RWPE1 (cell line): ENCODE measurements at places on chromosomes 3 and 15.

GRCh38 chr3:45640091-45640507, 45.5 kb downstream of the LIMD1 start:
- no peak for DNase-seq

GRCh38 chr15:101307897-101308603, 13.0 kb upstream of the SNRPA1 start:
- DNase-seq, result no peak

DNA sequence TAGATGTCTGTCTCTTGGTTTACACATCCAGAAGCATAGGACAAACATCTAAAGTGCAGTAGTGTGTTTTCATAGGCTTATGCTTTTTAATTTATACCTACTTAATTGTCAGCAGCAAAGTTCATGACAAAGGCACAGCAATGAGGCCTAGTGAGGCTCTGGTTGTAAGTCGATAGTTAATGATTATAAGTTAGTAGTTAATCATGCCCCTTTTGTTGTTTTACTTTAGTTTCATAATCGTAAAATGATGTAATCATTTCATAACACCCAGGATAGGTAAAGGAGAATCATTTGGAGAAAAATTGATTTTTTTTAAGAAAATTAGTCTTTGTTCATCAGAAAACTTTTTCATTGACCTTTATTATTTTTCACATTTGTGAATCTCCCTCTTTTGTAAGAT, 351.9 kb downstream of the LSAMP start:
- DNase-seq, result no peak

GRCh38 chr3:8575364-8576104, 69.1 kb downstream of the SSUH2 start:
- DNase-seq, result no peak

DNA sequence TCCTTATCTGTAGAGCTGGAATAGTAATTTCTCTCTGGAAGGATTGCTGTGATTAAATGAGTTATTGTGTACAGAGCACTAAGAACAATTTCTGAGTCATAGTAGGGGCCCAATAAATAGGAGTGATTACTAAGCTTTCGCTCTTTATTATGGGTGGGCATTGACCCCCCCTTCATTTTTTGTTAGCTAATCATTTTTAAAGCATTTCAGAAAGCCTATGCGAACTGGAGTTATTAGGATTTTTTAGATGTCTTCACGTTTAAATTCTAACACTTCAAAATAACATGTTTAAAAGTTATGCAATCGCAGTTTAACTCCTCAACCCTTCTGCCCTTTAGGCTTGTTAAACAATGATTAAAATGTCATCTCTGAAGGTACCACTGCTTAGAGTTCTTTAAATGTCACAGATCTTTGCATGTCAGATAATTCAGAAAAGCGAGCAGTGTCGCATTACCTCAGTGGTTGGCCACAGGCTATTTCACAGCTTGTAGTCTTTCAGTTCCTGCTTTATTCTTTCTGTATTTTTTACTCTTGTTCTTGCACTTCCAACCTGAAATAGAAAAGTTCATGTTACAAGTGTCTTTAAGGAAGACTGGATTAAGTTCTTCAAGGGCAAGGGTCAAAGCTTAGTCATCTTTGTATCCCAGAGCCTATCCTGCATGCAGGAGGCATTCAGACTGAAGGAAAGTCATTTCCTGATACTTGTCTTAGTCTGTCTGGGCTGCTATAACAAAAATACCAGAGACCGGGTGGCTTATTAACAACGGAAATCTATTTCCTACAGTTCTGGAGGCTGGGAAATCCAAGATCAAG, 102.9 kb downstream of the FNDC3B start:
- no peak for DNase-seq

DNA sequence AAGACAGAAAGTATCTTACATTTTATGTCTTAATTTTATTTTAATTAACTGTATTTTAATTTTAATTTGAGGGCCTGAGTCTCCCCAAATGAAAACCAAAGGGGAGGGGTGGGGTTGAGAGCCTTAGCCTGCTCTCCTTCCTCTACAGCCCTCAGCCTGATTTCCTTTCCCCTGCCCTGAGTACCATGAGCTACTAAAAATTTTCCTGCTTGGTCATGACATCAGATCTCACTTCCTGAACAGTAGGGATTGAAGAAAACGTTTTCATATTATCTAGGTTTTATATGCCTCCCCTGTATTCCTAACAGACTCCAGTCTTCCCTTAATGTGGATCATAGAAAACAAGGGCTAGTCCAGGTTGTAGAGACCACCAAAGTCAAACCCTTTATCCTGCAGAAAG, 133.9 kb downstream of the MYLK start:
- DNase-seq, result no peak

DNA sequence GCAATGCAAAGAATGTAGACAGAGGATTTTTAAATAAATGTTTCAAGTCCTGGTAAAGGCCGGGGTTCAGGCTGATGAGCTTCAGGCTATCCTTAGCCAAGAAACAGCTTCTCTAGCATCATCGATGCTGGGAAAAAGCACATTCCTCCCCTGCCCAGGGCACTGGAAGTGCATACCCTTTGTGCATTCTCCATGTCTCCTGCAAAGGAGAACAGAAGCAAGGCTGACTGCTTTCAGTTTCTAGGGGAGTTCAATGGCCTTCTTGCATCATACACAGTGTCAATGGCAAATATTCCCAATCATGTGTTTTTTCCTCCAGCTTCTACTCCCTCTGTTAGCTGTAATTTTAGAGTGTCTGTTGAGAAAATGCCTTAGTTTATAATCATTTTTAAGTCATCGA, 59.9 kb downstream of the GPR176 start:
- no peak for DNase-seq

DNA sequence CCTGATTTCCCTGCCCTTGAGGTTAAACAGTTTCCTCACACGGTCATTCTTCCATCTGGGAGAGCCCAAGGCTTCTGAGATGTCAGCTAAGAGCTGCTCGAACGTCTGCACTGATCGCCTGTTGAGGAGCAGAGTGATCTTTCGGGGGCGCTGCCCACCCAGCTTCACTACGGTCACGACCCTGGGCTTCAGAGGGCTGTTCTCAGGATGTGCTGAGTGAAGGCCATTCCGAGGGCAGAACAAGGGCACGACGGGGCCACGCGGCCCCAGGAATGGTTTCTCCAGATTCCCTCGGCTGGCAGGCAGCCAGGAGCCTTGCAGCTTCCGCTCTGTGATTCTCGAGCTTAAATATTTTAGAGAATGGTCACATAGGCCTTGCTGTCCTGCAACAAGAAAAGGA, 25.7 kb downstream of the DCLK3 start:
- no peak for DNase-seq

DNA sequence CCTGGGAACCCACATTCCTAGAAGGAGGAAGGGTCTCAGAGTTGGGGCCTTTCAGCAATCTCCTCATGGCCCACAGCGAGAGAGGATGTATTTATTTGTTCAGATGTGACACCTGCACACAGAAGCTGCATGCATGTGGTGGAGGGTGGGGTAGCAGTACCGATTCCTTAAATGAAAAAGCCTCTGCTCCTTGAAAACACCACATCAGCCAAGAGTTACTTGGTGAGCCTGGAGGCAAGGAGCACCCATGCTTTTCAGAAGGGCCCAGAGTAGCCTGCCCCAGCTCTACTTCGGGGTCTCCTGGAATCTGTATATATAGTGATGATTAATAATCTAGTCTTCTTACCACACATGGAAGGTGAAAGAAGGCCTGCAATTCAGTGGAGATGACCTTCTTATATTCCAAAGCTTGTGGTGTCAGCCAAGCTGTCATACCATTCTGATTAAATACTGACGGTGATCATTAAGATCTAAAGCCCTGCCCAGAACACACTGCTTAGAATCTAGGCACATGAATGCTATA, 33.5 kb downstream of the SEMA6D start:
- DNase-seq, result no peak
